T-helper 17 cell (primary cell): ENCODE measurements at places on chromosomes 6 and 20. TPM values are rescaled to one million over a fixed set of nuclear protein-coding genes. Genes with fewer than 3 reads are reported as not detected.

GRCh38 chr20:17854307-17854903 is 114.2 kb downstream of the SNX5 start:
- no peak overlapping the region for H3K4me3 ChIP-seq
- peaks cover 23% of the 10 kb centered on the region for H3K4me1 ChIP-seq
- H3K27me3 ChIP-seq, result peaks cover 4% of the 10 kb centered on the region
- peak overlapping the region; percentile 14 for H3K27ac ChIP-seq
- DNase-seq, result no peak
- H3K36me3 ChIP-seq, result no peaks in the 10 kb centered on the region

DNA sequence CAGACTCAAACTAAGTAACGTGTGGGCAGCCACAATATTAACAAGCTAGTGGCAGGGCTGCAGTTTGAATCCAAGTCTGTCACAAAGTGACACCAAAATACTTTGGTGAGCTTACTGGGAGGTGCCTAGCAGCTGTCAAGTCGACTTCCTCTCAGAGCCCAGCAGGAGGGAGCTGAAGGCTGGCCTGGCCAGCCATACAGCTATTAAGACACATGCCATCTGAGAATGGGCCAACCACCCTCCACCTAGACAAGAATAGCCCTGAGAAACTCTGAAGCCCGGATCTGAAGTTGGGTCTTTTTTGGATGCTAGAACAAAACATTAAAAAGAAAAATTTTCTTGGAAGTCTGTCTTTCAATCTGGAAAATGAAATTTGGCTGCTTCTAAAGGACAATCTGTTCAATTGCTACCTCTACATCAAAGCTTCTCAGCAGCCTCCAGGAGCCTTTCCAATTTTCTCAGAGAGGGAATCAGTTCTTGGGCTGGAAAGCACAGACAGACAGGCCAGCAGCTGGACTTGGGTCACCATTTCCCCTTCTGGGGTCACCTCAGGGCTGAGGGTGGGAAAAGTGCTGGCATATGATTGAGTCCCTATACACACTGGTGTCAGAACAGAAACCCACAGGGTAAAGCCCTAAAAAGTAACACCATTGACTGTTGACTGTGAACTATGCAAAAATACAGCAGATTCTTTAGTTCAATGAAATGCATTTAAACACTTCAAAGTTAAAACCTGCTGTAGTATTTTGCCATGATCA is 42.9 kb downstream of the UQCC1 start:
- peak overlapping the region; percentile 14 for H3K27ac ChIP-seq
- H3K36me3 ChIP-seq, result peaks cover 12% of the 10 kb centered on the region
- no peak for DNase-seq
- no peak overlapping the region for H3K4me3 ChIP-seq
- peaks cover 14% of the 10 kb centered on the region for H3K4me1 ChIP-seq

GRCh38 chr6:140181876-140182275 is 807.4 kb upstream of the CITED2 start:
- H3K27ac ChIP-seq, result no peak overlapping the region
- no peaks in the 10 kb centered on the region for H3K4me1 ChIP-seq
- H3K27me3 ChIP-seq, result peaks cover 5% of the 10 kb centered on the region
- no peak overlapping the region for H3K4me3 ChIP-seq

DNA sequence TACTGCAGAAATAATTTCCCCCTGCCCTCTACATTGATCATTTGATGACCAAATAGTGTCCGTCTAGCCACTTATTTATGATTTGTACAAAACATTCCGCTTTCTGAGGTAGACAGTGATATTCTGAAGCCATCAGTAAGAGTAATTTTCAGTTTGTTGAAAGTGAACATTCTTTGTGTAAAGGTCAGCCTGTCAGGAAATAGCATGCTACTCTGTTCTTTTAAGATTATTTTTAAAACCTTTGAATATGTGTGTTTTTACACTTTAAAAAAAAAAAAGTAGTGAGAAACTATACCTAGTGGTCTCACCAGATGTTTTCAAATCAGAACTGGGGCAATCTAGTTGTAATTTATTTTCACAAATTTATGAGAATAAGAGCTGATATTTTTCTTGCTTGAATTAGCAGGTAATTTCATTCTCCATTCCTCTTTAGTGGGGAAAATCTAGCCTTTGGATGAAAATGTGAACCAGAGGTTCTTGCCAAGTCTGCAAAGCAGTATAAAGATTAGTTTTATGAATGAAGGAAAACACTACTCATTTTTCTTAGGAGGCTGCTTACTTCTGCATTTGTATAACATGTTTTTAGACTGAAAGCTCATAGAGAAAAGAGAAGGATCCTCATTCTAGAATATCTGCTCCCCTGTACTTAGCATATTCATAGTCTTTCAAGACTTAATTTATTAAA is 12.1 kb upstream of the REV3L start:
- no peak overlapping the region for H3K27ac ChIP-seq
- H3K27me3 ChIP-seq, result no peaks in the 10 kb centered on the region
- H3K4me3 ChIP-seq, result no peak overlapping the region
- peaks cover 3% of the 10 kb centered on the region for H3K36me3 ChIP-seq
- peaks cover 12% of the 10 kb centered on the region for H3K4me1 ChIP-seq

- H3K36me3 ChIP-seq, result no peaks in the 10 kb centered on the region
- no peak for DNase-seq
- peaks cover 9% of the 10 kb centered on the region for H3K27me3 ChIP-seq
- H3K27ac ChIP-seq, result no peak overlapping the region
Measured at GRCh38 chr6:37236921-37237320, 20.7 kb upstream of the TBC1D22B start.

GRCh38 chr6:42390228-42390934 is 61.3 kb downstream of the TRERF1 start:
- H3K4me1 ChIP-seq, result peaks cover 79% of the 10 kb centered on the region
- H3K27ac ChIP-seq, result peak overlapping the region; percentile 99
- peak overlapping the region; percentile 82 for H3K4me3 ChIP-seq
- H3K36me3 ChIP-seq, result no peaks in the 10 kb centered on the region
- H3K27me3 ChIP-seq, result no peaks in the 10 kb centered on the region
- no peak for DNase-seq

DNA sequence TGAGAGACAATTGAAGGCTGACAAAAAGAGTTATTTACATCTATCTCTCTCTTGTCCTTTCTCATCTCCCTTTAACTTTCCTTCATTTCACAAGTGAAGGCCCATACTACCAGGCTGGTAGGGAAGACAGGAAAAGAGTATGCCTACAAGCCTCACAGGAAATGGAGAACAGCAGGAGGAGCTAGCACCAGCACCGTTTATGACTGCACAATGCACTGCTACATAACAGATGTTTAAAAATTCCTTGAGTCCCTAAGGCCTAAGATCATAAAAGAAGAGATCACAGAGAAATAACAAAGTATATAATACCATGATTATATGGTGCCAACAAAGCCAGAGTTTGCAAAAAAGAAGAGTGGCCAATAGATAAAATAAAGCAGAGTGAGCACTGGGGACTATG is 194.8 kb downstream of the UNC5CL start:
- peaks cover 64% of the 10 kb centered on the region for H3K27me3 ChIP-seq
- H3K4me1 ChIP-seq, result peaks cover 2% of the 10 kb centered on the region
- H3K36me3 ChIP-seq, result peaks cover 3% of the 10 kb centered on the region

DNA sequence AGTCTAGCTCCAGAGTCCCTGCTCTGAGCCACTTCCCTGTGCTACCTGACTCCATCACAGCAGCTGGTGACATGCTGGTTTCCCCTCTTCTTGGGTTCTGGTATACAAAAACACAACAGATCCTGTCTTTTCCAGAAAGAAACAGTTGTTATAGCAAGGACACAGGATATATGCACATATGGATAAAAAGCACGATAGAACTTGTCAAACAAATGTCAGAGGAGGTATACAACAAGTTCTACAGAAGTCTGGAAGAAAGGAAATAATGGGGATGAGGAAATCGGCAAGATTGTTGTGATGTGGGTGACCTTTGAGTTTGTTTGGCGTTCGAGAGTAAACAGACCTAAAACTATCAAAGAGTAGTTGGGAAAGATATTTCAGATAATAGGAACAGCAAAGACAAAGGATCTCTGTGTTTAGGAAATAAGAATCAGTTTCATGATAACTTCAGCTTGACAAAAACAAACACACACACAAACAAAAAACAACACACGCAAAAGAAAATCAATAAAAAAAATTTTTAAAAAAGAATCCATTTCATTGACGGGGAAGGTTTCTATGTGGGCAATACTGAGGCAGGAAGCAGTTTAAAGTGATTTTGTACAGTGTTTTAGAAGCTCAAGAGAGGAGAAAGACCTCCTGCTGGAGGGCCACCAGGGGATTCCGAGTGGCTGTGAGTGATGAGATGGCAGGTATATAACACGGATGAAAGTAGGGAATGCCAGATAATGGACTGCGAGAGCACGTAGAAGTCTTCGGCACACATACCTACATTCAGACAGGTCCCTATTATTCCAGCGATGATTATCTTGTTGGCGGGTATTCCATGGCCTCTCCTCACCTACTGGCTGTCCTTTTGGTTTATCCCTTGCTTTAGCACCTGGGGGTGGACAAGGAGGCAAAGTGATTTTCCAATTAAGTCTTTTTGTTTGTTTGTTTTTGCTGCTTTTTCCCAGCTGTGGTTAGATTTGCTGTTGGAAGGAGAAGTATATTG is 174.9 kb downstream of the HS3ST5 start:
- no peaks in the 10 kb centered on the region for H3K4me1 ChIP-seq
- H3K4me3 ChIP-seq, result no peak overlapping the region
- peaks cover 15% of the 10 kb centered on the region for H3K27me3 ChIP-seq
- DNase-seq, result no peak
- no peak overlapping the region for H3K27ac ChIP-seq
- H3K36me3 ChIP-seq, result no peaks in the 10 kb centered on the region

DNA sequence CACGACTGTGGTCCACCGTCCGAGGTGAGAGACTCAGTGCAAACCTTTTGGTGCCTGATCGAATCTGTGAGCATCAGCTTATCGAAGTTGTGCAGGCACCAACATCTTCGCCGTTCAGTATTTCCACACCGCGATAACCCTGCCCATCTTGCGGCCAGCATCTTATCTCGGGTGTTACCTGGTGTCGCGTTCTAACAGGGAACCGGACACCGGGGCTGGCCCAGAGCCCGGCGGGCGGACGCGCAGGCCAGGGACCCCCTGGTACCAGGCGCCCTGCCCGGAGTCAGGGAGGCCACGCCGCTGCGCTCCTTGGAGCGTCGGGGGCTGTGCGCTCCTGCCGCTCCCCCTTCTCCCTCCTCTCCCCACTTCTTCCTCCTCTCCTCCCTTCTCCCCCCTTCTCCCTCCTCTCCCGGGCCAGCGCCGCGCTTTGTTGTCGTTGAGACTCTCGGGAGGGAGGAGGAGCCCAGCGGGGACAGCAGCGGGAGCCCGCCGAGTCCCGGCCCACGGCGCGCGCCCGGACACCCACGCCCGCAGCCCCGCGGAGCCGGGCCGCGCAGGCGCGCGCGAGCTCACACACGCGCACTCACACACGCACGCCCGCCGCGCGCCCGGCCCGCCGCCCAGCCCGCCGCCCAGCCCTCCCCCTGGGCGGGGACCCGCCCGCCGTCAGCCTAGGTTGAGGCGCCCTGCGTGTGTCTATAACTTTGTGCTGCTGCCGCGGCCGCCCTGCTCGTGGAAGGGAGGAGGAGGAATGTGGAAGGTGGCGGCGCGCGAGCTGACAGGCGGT is 1.4 kb upstream of the FOXO3 start:
- peak overlapping the region; percentile 94 for H3K27ac ChIP-seq
- no peaks in the 10 kb centered on the region for H3K27me3 ChIP-seq
- peak overlapping the region; percentile 91 for H3K4me3 ChIP-seq
- peaks cover 22% of the 10 kb centered on the region for H3K4me1 ChIP-seq

Gene EPPIN
- total RNA-seq, result not detected

Gene FILIP1
- 0.07 TPM for total RNA-seq

Gene PTGIS
- not detected for total RNA-seq

Gene GMPR
- 33.6 TPM for total RNA-seq
